ENCODE measurements at places on chromosomes 12 and 14.
A peak's percentile ranks its signal among the peaks of the same experiment; 100 is the strongest.

DNA sequence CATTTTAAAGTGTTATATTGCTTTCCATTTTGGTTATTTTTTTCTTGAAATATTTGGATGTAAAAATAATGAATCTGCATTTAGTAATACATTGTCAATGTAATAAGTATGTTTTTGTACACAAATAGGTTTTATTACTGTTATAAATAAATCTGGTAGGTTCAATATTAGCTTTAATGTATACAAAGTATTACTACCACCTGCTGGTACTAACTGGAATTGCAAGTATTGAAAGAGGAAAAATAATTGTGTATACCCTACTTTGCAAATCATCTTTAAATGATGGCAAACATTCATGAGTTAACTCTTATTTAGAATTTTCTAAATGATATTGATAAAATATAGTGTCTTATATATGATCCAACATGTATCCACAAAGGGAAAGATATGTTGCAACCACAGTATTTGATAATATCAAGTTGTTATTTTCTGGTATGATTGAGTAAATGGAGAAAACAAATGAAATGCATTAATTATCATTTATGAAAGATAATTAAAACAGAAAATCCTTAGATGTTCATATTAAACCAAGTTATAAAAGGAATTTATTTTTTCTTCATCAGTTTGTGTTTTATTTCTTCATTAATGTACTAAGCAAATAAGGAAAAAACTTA lies 3.2 kb downstream of the OR4K2 start:
- DNase-seq = no peak

- no peak for DNase-seq
These were observed 188.8 kb downstream of the TTC7B start for GRCh38 chr14:90627478-90627877.

- no peak for DNase-seq
These were observed 19.5 kb downstream of the ANO6 start for GRCh38 chr12:45235087-45236025.

- no peak for DNase-seq
These were observed 61.0 kb upstream of the PTHLH start for GRCh38 chr12:28033538-28033915.

DNA sequence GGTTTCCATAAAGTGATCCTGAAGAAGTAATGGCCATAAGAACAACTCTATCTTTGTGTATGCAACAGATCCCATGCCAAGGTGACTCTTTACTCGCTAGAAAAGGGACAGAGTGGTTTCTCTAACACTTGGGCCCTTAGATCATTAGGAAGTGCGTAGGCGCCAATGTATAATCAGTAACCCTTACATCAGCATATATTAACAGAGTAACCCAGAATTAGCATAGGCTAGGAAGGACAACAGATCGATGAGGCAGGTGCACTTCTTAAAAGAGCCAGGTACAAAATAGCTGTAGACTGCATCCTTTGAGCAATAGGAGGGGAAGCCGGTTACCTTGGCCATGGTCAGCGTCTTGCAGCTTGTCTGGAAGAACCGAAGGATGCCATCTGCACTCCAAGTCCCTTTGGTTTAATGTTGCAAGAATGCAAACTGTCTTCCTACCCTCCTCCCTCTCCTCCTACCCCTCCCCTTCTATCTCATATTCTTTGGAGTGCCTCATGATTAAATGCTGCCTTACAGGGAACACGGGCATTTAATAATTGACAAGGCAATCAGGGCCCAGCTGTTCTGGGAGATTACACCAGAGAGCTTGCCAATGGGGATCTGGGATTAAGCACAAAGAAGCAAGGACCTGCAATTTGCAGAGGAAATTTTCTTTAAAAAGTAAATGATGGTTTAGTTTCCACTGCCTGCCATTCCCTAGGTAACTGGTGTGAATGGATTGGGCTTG lies 8.0 kb downstream of the GSG1 start:
- DNase-seq = no peak

DNA sequence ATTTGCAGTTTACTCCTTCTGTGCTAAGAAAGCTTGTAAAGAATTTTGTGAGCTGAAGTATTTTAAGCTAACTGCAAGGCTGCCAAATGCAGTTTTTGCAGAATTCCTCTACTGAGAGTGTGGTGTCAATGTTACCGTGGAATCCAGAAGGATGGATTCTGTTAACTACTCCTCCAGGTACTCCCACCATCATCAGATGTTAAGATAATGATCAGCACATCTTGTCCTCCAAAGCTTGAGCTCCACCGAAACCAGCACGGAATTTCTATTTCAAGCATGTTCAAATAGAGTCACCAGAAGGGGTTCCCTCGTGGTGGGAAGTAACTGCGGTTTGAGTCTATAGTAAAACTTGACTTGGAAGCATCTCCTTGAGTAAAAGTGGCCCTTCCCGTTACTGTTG lies 64.3 kb upstream of the CDKN3 start:
- no peak for DNase-seq

- DNase-seq = no peak
These were observed 10.2 kb upstream of the CMKLR1 start for GRCh38 chr12:108349278-108349688.

DNA sequence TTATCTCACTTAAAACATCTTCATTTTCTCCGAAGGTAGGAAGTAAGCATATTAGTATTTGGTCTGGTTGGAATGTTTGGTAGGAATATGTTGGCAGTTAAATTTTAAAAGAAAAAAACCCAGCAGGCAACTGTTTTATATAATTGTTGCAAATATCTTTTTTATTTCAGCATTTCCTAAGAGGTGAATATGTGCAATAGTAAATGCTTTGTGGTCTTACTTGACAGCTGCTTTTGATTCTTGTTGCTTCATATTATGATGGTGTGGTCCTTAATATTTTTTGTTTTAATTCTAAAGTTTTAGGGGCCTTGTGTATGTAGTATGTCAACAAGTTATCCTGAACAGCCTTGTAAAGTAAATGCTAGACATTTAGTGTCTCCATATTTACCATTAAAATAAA lies 6.3 kb downstream of the TRAFD1 start:
- DNase-seq = no peak

GRCh38 chr14:57846596-57846995 lies 19.3 kb downstream of the SLC35F4 start:
- DNase-seq = no peak

DNA sequence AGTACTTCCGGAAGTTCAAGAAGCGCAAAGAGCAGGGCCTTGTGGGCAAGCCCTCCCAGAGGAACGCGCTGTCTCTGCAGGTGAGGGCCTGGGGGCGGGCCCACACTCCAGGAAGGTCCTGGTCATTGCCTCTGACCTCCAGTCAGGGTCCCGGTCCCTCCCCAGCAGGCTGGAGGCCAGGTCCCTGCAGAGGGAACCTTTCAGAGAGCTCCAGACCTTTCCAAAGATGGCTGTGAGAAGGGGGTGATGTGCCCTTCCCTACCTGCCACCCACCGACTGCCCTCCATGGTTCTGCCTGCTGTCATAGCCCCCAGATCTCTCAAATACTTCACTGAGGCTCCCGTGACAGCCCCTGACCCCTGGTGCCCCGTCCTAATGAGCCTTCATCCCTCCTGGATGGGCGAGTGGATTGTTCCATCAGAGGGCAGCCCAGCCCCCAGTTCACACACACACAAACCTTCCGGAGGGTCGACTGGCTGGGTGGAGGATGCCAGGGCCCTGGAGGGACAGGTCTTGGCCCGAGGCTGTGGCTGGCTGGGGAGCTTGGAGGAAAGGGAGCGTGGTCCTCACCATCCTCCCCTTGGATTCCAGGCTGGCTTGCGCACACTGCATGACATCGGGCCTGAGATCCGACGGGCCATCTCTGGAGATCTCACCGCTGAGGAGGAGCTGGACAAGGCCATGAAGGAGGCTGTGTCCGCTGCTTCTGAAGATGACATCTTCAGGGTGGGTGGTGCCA lies 117.5 kb upstream of the FKBP4 start:
- DNase-seq = no peak

DNA sequence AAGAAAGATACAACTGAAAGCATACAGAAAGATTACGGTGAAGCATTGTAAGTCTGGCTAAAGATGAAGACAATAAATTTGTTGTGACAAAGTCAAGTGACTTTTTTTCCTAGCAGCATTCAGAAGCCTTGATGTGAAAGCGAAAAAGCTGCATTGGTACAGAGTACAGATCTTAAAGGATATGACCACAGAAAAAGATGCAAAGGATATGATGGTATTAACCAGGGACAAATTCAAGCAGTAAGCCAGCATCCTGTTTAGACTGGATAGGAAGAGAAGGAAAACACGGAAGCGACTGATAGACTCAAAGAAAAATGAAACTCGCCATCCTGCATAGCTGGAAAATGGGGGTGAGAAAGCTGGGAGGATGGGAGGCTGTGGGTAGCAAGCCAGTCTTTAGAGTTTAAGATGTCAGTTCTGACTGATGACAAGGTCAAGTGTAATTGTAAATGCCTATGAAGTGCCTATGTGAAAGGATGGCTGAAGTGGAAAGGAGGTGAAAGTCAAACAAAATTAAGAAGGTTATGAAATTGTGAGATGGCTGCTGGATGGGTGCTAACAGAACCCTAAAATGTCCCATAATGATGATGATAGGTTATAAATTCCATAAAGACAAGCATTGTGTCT lies 92.4 kb downstream of the PHLDA1 start:
- DNase-seq = no peak

- peak; percentile 39 for DNase-seq
These were observed 9.1 kb downstream of the NEMP1 start for GRCh38 chr12:57069523-57069922.

DNA sequence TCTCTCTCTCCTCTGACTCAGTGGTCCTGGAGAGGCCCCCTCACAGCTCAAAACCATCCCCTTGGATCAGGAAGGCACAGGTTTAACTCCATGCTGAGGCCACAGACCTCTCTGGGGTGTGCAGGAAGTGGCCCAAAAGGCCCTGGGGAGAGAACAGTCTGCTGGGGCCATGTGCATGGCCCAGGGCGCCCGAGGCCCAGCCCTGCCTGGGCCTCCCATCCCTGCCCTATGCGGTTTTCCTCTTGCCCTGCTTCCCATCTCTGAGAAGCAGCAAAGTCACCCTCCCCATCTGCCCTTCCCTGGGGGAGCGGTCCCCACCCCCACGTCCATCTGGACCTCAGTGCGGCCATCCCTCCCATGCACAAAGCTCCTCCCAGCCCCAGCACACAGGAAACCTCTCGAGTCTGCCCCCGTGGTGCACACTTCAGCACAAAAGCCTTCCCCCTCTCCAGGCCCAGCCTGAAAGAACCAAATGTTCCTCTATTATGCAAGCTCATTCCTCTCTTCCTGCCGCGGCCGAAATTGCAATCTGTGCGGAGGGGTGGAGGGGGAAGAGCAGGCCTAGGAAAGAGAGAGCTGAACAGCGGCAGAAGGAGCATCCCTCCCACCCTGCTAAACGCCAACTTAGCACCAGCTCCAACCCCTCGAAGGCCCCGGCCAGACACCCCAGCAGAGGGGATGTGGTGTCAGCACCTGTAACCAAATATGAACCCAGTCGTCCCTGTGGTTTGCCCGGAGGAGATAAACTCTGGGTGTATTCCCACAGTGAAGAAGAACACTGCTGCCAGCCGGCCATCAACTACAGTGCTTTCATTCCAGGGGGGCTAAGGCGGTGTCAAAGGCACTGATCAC lies 108.5 kb downstream of the SCARB1 start:
- DNase-seq = peak; percentile 81

GRCh38 chr12:130162745-130163460 lies 639 bp downstream of the FZD10 start:
- no peak for DNase-seq

DNA sequence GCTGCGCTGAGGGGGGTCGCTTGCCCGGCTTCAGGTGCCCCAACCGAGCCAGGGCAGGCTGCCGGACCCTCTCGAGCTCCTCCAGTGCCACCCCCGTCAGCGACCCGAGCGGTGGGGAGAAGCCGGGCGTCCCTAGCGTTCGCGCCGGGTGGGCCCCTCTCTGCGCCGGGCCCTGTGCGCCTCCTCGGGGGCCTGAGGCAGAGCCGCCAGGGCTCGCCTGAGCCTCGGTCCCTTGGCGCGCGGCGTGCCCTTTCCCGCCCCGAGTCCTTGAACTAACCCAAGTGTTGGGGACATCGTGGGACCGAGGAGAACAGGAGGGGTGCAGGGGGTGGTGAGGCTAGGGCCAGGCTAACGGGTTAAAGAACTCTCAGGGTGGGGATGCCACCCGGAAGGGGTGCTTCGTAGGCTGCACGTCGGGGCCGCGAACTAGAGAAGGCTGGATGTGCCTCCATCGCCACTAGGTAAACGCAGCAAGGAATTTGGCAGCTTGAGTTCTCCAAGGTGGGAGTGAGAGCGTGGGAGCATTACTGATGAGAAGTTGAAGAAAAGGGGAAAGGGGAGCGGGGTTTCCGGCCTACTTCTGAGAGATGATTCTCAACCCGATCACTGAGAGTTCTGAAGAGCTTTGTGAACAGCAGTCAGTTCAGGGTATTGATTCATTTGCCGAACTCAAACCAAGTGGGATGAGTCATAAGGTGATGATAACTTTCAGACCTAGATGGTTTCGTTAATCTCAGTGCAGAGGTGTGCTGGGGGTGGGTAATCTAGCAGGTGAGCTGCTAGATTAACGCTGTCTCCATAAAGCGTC lies 618 bp downstream of the RNF34 start:
- DNase-seq = peak; percentile 53

GRCh38 chr14:54672688-54673087 lies 105.8 kb downstream of the SAMD4A start:
- DNase-seq = no peak

DNA sequence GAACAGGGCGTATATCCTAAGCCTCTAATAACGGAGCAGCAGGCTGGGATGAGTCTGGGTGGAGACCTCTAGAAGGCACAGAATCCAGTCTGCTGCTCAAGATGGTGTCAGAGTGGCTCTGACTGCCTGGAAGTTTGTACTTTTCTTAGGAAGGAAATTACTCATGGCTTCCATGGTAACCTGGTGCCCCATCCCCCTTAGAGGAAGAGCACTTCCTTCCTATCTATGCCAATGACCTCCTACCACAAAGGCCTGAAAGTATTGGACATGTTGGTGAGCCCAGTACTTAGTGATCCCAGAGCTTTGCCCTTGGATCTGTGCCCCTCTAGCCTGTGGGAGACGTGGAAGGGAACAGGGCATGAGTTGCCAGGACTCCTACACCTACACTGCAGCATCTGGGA lies 1.5 kb downstream of the BATF start:
- DNase-seq = no peak

DNA sequence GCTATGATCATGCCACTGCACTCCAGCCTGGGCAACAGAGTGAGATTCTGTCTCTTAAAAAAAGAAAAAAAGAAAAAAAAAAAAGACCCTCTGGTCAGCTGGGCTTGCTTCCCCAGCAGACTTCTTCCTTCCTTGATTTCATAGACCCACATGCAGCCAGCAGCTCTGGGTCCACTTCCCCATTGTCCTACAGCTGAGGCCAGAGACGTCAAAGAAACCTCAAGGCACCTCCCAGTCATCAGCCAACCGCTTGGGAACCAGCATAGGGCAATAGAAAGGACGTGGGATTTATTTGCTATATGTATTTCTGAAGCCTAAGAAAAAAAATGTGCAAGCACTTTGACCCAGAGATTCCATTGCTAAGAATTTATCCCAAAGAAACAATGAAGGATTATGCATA lies 35.4 kb upstream of the SPPL3 start:
- no peak for DNase-seq

GRCh38 chr14:33993246-33993645 lies 42.4 kb upstream of the EGLN3 start:
- no peak for DNase-seq

GRCh38 chr12:116538682-116539305 lies 20.4 kb upstream of the MAP1LC3B2 start:
- DNase-seq = no peak
